Stimulated activated CD4-positive, alpha-beta T cell treated with anti-CD3 and anti-CD28 coated beads, TNF-alpha, amount 100 ng/mL, for 4 hours (primary cell): ENCODE measurements at places on chromosomes 1 and 21.

DNA sequence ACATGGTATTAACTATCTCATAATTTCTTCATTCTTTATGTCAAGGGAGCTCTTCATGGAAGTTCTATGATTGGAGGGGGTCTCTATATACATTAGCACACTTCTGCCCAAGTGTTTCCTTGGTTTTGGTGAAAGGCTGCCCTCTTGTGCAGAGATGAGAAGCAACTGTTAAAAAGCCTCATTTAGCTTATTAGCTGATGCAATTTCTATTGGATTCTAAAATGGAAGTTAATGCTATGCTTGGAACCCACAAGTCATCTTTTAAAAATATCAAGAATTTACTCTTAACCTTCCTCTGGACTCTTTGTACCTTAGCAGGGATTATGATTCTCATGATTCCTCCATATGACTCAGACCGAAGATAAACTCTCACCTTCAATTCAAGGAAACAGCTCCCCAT lies 328.9 kb downstream of the PTBP2 start:
- DNase-seq: no peak

DNA sequence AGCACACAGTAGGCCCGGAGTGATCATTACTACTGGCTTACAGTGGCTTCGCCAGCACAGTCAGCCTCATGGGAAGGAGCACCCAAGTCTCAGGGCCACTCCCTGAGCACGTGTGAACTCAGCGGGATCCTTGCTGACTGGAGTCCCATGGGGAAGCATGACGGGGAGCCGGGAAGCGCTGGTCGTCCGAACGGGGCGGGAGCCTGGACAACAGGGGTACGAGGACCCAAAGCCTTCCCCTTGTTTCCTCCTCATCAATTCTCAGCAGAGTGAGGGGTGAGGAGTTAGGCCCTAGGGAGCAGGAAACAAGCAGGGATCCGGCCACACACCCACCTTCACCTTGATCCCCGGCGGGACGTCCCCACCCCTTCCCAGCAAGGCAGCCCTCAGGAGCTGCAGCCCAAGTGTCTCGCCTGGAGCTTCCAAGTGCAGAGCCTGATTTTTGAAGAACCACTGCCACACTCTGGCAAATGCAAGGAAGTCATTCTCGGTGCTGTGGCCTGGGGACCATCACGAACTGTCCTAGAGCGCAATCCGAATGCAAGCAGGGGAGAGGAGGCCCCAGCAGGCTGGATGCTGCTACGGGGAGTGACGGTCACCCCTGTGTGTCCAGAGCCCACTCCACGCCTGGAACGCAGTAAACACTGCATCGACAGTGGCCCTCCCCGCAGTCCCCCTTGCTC lies 35.5 kb downstream of the TOMM20 start:
- DNase-seq: no peak

DNA sequence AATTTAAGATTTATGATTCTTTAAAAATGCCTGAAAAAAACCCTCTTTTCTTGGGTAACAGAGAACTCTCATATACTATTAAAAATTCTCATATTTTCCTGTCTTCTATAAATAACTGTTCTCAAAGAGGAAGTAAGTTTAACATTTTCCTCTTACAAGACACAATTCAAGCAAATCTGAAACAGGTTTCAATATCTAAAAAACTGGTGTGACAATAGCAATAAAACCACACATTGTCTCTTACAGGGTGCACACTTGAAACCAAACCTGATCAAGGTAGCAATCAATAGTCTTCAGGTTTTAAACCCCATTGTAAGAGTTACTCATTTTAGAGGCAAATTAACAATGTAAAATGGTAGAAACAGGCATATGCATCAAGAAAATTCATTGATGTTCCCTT lies 28.0 kb downstream of the FUBP1 start:
- no peak for DNase-seq

GRCh38 chr1:150259758-150260669 lies 2.4 kb downstream of the CA14 start:
- no peak for DNase-seq

- DNase-seq: no peak
Observed at GRCh38 chr1:207032528-207033017, at the start of gene C1orf116. Gene C1orf116 (minus strand): TSS chr1:207032756. CDS start chr1:207027598, 5,158 bp downstream.

DNA sequence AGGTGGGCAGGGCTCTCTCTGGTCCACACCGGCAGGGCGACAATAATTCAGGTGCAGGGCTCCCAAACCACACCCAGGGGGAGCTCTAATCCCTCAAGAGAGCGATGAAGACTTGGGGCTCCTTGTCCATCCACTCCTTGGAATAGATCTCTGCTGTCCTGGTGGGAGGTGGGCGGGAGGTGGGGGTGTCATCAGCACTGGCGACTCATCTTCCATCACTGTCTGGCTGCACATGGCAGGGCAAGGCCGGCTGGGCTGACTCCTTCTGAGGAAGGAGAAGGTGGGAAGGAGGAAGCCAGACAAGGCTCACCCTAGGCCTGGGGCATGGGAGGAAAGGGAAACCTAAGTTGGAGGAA lies 29.3 kb downstream of the TNNT2 start:
- DNase-seq: no peak

- DNase-seq: no peak
Observed at GRCh38 chr1:214583824-214584554, 19.0 kb upstream of the CENPF start.

GRCh38 chr1:39892601-39893595 lies 8.8 kb downstream of the MYCL start:
- no peak for DNase-seq

DNA sequence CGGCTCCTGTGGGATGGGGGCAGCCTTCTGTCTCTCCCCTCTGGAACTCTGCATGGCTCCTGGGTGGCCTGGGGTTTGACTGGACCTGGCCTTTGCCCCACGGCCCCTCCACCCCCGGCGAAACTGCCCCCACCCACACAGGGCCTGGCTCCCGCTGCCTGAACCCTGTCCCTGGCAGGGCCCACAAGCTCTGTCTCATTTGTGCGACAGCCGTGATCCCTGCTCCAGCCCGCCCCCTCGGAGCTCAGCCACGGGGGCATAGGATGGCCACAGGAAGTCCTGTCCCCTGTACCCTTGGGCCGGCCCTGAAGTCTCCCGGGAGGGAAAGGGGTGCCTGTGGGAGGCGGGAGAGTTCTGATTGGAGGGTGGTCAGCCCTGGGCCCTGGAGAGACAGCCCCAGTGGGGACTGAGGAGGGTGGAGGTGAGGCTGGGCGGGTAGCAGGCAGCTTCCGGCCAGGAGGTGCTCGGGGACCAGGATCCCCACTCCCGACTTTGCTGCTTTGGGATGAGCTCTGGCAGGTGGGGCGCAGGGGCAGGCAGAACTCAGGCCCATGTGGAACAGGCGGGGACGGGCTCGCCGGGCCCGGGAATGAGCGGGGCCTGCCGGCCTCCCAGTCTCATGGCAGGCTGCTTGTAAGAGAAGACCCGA lies 45.1 kb downstream of the SLX9 start:
- no peak for DNase-seq

- no peak for DNase-seq
Observed at GRCh38 chr1:208683141-208683540, 439.0 kb upstream of the PLXNA2 start.

DNA sequence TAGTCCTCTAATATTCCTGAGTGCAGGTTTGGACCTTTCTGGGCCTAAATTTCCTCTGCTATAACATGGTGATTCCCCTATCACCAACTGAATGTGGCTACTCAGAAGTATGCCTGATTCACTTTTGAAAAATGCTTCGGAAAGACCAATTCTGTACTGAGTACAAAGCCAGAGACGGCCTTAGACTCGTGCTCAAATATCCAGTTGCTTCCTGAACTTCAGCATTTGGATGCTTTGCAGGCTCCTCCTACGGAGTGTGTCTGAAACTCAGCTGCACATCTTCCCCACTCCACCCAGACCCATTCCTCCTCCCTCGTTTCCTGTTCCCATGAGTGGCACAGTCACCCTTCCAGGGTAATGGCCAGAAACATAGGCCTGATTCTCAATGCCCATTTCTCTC lies 98.4 kb upstream of the GADD45A start:
- no peak for DNase-seq

DNA sequence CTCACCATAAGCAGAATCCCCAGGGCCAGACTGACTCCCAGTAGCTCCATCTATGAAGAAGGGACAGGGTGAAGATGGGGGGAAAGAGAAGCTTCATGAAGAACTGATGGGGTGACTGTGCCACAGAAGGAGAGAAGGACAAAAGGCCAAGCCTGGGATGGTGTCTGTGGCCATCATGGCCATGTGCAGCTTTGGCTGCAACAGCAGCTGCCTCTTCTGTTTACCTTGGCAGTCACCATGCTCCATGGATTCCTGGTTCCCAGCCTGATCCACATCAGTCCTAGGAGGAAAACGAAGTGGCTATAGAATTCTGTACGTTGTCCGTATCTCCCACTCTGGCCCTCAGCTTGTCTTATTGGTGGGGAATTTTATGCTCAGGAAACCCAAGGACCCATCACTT lies 12.0 kb downstream of the SEMA6C start:
- DNase-seq: no peak

GRCh38 chr21:30482130-30482529 lies 2.0 kb upstream of the KRTAP19-1 start:
- no peak for DNase-seq

- no peak for DNase-seq
Observed at GRCh38 chr1:30991862-30992606, 73.5 kb downstream of the PUM1 start.

DNA sequence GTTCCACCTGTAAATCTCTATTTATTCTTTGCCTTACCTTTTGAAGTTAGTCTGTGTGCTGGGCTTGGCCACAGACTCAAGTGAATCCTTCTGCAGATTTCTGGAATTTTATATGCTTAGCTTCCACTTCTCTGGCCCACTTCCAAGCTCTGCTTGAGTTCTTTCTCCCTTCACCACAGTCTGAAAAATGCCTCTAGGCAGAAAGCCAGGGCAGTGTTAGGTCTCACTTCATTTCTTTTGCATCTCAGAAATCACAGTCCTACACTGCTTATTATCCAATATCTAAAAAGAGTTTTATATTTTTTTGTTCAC lies 48.9 kb downstream of the INKA2 start:
- DNase-seq: no peak

DNA sequence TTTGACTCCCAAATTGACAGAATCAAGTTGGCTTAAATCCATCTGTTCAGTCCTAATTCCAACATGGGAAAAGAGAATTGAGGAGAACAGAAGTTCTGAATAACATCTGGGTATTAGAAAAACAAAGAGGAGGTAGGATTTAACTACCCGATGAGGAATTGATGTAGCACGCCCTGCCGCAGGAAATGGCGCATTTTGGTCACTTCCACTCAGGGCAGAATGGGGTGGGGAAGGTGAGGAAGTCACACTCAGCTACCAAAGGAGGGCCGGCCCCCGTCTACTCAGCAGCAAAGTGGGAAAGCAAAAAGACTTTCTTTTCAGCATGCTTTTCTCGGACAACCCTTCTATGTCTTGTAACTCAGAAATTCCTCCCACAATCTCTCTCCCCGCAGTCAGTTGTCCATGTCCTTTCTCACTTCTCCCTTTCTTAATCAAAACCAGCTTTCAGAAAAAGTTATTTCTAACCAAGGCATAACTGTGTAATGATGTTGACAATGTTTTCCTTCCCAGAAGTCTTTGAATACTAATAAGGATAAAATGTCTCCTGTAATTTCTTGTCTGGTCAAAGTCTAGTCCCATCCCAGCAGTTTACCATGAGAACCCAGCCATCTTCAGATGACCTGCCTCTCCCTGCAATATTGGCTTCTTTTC lies 60.5 kb upstream of the SIPA1L2 start:
- DNase-seq: no peak

DNA sequence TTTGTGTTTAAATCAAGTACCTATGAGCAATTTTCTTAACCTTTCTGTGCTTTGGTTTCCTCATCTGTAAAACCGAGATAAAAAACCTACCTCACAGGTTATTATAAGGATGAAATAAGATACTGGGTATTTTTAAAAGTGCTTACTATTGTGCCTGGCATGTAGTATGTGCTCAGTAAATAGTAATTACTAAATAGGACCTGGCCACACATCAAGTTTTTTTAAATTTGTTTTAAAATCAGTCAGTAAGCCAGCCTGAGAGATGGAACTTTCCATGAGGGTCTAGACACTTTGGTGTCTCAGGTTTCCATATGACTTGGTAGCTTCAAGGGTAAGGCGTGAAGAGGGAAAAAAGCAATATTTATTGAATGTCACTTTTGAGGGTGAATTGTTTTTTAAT lies 7.0 kb upstream of the ATF3 start:
- DNase-seq: no peak

- no peak for DNase-seq
Observed at GRCh38 chr1:85062425-85063026, 14.2 kb upstream of the MCOLN3 start.

DNA sequence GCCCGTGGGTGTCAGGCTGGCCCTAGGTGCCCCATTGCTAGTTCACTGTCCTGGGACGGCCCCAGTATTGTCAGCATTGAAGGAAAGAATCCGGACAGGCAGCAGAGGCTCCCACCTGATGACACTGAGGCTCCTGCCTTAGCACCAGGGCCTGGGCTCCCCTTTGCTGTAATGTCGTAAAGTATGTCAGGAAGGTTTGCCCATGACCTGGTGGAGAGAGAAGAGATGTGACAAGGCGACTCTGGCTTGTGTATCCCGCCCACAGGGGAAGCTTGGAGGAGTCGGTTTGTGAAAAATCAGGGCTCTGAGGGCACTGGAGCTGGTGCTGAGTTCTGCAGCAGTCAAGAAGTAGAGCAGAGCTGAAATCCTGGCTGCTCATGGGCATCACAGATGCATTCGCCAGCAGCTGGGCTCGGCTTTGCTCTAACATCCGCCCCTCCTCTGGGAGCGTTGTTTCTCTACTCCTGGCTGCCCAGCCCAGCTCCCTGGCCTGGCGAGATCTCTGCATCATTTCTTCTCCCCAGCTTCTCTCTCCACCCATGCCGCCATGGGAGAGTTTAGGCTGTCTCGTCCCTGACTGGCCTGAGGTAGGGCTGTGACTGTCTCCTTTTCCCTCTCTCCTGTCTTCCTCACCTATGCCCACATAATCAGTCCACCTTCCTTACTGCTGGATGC lies 74.1 kb downstream of the ADARB1 start:
- no peak for DNase-seq

GRCh38 chr1:210800756-210801155 lies 333.2 kb downstream of the KCNH1 start:
- DNase-seq: no peak
